ENCODE measurements at places on chromosomes 12 and 14. TPM values are rescaled to one million over a fixed set of nuclear protein-coding genes. Genes with fewer than 3 reads are reported as not detected.

The NPAS3 gene
- 1.7 TPM for total RNA-seq

The ANO6 gene
- 61.4 TPM for total RNA-seq

The ACVRL1 gene
- 169 TPM for total RNA-seq

The PRPF40B gene
- 18.2 TPM for total RNA-seq

The ATG2B gene
- total RNA-seq, result 49.5 TPM

GRCh38 chr14:51070726-51071125 is 24.2 kb downstream of the TRIM9 start:
- no peaks in the 10 kb centered on the region for H3K36me3 ChIP-seq
- H3K27me3 ChIP-seq, result no peaks in the 10 kb centered on the region
- H3K4me1 ChIP-seq, result no peaks in the 10 kb centered on the region
- H3K4me3 ChIP-seq, result no peak overlapping the region
- no peak overlapping the region for H3K27ac ChIP-seq

DNA sequence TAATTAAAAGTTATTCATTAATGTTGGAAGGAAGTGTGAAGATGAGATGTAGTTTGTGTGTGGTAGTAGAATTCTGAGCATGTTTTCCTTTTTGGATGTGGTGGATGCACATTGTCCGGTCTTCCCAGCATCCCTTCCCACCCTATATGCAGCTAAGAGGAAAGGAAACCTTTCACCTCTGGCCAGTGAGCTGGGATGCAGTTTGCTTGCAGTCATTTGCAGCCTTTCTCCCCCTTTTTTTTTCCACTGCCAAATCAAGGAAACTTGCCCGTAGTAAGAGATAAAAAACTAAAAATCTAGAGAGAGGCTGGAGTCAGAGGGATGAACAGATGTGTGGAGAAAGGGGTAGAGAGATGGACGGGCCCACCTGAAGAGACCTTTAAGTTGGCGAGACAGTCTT is 72.5 kb upstream of the SLC38A2 start:
- no peaks in the 10 kb centered on the region for H3K4me1 ChIP-seq
- no peak overlapping the region for H3K27ac ChIP-seq
- no peaks in the 10 kb centered on the region for H3K36me3 ChIP-seq
- H3K27me3 ChIP-seq, result no peaks in the 10 kb centered on the region
- no peak for DNase-seq

- no peak overlapping the region for H3K4me3 ChIP-seq
- no peak overlapping the region for H3K27ac ChIP-seq
- DNase-seq, result no peak
- no peaks in the 10 kb centered on the region for H3K27me3 ChIP-seq
- H3K4me1 ChIP-seq, result no peaks in the 10 kb centered on the region
Measured at GRCh38 chr12:67722296-67722695, 73.8 kb downstream of the DYRK2 start.

GRCh38 chr14:31961896-31962295 is 115.2 kb upstream of the ARHGAP5 start:
- H3K27ac ChIP-seq, result no peak overlapping the region
- DNase-seq, result no peak
- no peaks in the 10 kb centered on the region for H3K4me1 ChIP-seq
- H3K4me3 ChIP-seq, result no peak overlapping the region

DNA sequence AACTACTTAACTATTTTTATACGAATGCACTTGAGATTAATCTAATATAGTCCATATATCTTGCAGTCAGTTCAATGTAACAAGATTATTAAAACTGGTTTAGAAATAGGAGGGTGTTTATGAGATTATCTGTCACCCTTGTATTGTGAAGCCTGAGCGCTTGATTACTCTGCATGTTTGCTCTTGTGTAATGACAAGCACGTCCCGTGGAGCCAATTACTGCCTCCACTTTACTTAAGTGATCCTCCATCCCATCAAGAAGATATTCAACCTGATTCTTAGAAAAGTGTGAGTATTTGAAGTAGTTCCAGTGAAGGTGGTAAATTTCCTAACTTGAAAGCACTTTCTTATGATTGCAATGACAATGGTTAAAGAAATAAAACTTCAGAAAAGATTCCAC is 415.2 kb upstream of the GARIN6 start:
- H3K36me3 ChIP-seq, result no peaks in the 10 kb centered on the region
- no peak for DNase-seq
- H3K27me3 ChIP-seq, result no peaks in the 10 kb centered on the region
- no peak overlapping the region for H3K27ac ChIP-seq

DNA sequence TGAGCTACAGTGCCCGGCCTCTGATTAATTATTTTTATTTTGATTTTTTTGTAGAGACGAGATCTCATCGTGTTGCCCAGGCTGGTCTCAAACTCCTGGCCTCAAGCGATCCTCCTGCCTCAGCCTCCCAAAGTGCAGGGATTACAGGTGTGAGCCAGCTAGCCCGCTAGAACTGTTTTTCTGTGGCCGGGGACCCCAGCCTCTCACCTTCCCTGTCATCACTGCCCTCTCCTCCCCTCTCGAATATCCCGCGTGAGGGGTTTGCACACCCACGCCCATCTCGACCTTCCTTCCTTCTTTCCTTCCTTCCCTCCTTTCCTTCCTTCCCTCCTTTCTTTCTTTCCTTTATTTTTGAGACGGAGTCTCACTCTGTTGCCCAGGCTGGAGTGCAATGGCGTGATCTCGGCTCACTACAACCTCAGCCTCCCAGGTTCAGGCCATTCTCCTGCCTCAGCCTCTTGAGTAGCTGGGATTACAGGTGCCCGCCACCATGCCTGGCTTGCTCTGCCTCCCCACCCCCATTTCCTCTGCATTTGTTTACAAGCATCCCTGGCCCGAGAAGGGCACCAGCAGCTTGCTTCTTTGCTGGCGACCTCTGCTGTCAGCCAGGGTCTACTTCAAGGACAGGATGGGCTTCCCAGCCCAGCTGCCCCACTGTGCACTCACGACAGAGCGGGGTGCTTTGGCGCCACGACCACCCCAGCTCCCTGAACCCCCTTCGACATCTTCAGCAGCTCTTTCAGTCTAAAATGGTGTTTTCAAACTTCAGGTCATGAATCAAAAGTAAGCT is 4.3 kb upstream of the TRAF3 start:
- no peak overlapping the region for H3K4me3 ChIP-seq
- DNase-seq, result no peak
- H3K36me3 ChIP-seq, result no peaks in the 10 kb centered on the region
- H3K27me3 ChIP-seq, result no peaks in the 10 kb centered on the region

GRCh38 chr12:112714166-112714710 is 77.3 kb upstream of the RPH3A start:
- H3K27ac ChIP-seq, result no peak overlapping the region
- no peaks in the 10 kb centered on the region for H3K4me1 ChIP-seq
- no peaks in the 10 kb centered on the region for H3K36me3 ChIP-seq
- H3K4me3 ChIP-seq, result no peak overlapping the region
- DNase-seq, result no peak
- no peaks in the 10 kb centered on the region for H3K27me3 ChIP-seq

- DNase-seq, result no peak
- H3K4me1 ChIP-seq, result peaks cover 34% of the 10 kb centered on the region
- H3K36me3 ChIP-seq, result no peaks in the 10 kb centered on the region
- H3K27ac ChIP-seq, result peak overlapping the region; percentile 37
- no peaks in the 10 kb centered on the region for H3K27me3 ChIP-seq
Measured at GRCh38 chr12:4303750-4304149, 17.3 kb upstream of the TIGAR start.

GRCh38 chr12:29376118-29376517 is 4.9 kb downstream of the ERGIC2 start:
- H3K4me3 ChIP-seq, result no peak overlapping the region
- H3K27ac ChIP-seq, result no peak overlapping the region
- no peaks in the 10 kb centered on the region for H3K4me1 ChIP-seq
- no peaks in the 10 kb centered on the region for H3K27me3 ChIP-seq
- no peak for DNase-seq

DNA sequence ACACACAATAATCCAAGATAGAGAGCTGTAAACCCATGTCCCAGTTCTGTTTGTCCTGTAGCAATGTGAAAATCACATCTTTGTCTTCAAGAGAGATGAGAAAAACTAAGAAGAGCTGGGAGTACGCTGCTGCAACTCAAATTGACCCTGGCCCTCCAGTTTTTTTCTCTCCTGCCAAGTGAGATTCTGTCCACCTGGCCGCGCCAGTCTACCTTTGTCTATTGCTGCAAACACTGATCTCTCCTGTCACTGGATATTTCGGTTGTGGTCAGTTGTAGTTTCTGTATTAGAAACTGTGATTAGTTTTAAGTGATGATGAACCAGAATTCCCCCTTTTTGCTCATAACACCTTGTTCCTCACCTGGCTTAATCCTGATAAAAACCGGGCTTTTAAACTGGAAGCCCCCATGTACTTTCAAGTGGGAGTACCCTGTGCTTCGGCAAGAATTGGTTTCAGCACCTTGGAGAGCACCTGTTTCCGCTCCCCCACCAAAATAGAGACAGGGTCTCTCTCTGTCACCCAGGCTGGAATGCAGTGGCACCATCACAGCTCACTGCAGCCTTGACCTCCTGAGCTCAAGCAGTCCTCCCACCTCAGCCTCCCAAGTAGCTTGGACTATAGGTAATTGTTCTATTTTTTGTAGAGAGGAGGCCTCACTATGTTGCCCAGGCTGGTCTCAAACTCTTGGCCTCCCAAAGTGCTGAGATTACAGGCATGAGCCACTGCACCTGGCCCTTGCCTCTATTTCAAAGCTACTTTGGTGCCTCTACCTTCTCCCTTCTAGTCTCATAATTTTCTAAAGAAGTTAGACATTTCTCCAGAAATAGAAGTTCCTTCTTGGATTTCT is 156.8 kb downstream of the PHETA1 start:
- no peak overlapping the region for H3K4me3 ChIP-seq
- no peak overlapping the region for H3K27ac ChIP-seq
- H3K27me3 ChIP-seq, result no peaks in the 10 kb centered on the region

- no peaks in the 10 kb centered on the region for H3K27me3 ChIP-seq
- H3K27ac ChIP-seq, result no peak overlapping the region
- H3K4me1 ChIP-seq, result no peaks in the 10 kb centered on the region
- no peak overlapping the region for H3K4me3 ChIP-seq
- no peak for DNase-seq
Measured at GRCh38 chr12:52582486-52582885, 8.8 kb upstream of the KRT74 start.

- H3K27ac ChIP-seq, result no peak overlapping the region
- DNase-seq, result no peak
Measured at GRCh38 chr12:11778713-11779685, 129.5 kb downstream of the ETV6 start.

GRCh38 chr14:49972823-49973222 is 79.9 kb downstream of the ARF6 start:
- no peak overlapping the region for H3K4me3 ChIP-seq
- DNase-seq, result peak; percentile 72
- H3K27ac ChIP-seq, result peak overlapping the region; percentile 83
- peaks cover 59% of the 10 kb centered on the region for H3K4me1 ChIP-seq
- H3K36me3 ChIP-seq, result no peaks in the 10 kb centered on the region

DNA sequence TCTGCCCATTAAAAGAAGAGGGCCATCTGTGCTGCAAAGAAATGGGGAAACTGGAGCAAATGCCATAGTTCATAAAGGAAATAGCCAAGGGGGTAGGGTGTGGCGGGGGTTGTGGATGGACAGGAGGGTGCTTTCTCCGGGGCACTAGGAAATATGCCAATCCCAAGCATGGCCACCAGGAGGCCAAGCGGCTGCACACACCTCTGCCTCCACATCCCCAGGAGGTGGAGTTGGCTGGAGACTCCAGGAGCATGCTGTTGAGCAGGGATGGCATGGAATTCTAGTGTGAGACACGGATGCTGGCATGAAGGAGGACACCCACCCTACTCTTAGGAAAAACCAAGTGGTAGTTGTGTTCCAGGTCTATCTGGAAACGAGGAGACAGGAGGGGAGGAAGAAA is 25.2 kb downstream of the NID2 start:
- H3K36me3 ChIP-seq, result no peaks in the 10 kb centered on the region
- no peak overlapping the region for H3K4me3 ChIP-seq
- no peaks in the 10 kb centered on the region for H3K27me3 ChIP-seq

DNA sequence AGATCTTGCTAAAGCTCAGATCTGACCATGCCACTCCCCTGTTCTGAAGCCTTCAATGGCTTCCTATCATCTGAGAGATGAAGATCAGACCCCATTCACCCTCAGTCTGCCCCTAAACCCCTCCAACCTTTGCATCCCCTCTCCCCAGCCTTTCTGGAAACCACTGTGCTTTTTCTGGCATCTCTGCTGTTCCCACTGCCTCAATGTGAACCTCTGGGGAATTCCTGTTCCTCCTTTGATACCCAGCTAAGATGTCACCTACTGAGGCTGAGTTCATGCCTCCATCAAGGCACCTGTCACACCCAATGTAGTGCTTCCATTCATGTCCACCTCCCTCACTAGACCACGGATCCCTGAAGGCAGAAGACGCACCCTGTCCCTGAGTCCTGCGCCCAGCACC is 19.3 kb downstream of the CYP46A1 start:
- H3K4me3 ChIP-seq, result no peak overlapping the region
- no peaks in the 10 kb centered on the region for H3K36me3 ChIP-seq
- no peak for DNase-seq

- DNase-seq, result no peak
- no peaks in the 10 kb centered on the region for H3K4me1 ChIP-seq
- H3K36me3 ChIP-seq, result no peaks in the 10 kb centered on the region
- H3K27me3 ChIP-seq, result no peaks in the 10 kb centered on the region
- H3K4me3 ChIP-seq, result no peak overlapping the region
Measured at GRCh38 chr14:68512088-68512487, 280.8 kb downstream of the ZFP36L1 start.

GRCh38 chr14:83863042-83863774 is 1666.7 kb upstream of the FLRT2 start:
- no peak overlapping the region for H3K4me3 ChIP-seq
- no peaks in the 10 kb centered on the region for H3K27me3 ChIP-seq
- H3K27ac ChIP-seq, result no peak overlapping the region
- H3K4me1 ChIP-seq, result no peaks in the 10 kb centered on the region

- H3K4me3 ChIP-seq, result no peak overlapping the region
- H3K4me1 ChIP-seq, result no peaks in the 10 kb centered on the region
- H3K27me3 ChIP-seq, result no peaks in the 10 kb centered on the region
Measured at GRCh38 chr14:64563696-64564095, 13.9 kb downstream of the PPP1R36 start.

- no peak for DNase-seq
- H3K4me1 ChIP-seq, result no peaks in the 10 kb centered on the region
- peaks cover 64% of the 10 kb centered on the region for H3K36me3 ChIP-seq
- no peak overlapping the region for H3K27ac ChIP-seq
Measured at GRCh38 chr12:30678221-30678620, 17.4 kb downstream of the IPO8 start.

- no peaks in the 10 kb centered on the region for H3K36me3 ChIP-seq
- H3K27ac ChIP-seq, result no peak overlapping the region
- H3K27me3 ChIP-seq, result no peaks in the 10 kb centered on the region
- DNase-seq, result no peak
- no peaks in the 10 kb centered on the region for H3K4me1 ChIP-seq
Measured at GRCh38 chr12:61647566-61647965, 612.6 kb upstream of the USP15 start.

- no peaks in the 10 kb centered on the region for H3K27me3 ChIP-seq
- H3K4me3 ChIP-seq, result no peak overlapping the region
- no peaks in the 10 kb centered on the region for H3K36me3 ChIP-seq
- no peak overlapping the region for H3K27ac ChIP-seq
Measured at GRCh38 chr12:6272300-6273204, 37.9 kb upstream of the PLEKHG6 start.

- no peak for DNase-seq
- H3K27ac ChIP-seq, result no peak overlapping the region
- no peaks in the 10 kb centered on the region for H3K36me3 ChIP-seq
- H3K4me3 ChIP-seq, result no peak overlapping the region
- no peaks in the 10 kb centered on the region for H3K4me1 ChIP-seq
- H3K27me3 ChIP-seq, result no peaks in the 10 kb centered on the region
Measured at GRCh38 chr14:36626151-36626550, 35.5 kb upstream of the PAX9 start.

Data from Peyer's patch (tissue), 4 donors.